ENCODE measurements at places on chromosomes 5 and 9.

- peak; percentile 81 for DNase-seq
Measured at GRCh38 chr5:161546470-161547301, at the start of gene GABRB2. TSS of gene GABRB2 (minus strand) at chr5:161546725. CDS start at chr5:161546643, 82 bp downstream.

- DNase-seq = no peak
Measured at GRCh38 chr9:30459156-30459555, 1925.3 kb upstream of the ACO1 start.

DNA sequence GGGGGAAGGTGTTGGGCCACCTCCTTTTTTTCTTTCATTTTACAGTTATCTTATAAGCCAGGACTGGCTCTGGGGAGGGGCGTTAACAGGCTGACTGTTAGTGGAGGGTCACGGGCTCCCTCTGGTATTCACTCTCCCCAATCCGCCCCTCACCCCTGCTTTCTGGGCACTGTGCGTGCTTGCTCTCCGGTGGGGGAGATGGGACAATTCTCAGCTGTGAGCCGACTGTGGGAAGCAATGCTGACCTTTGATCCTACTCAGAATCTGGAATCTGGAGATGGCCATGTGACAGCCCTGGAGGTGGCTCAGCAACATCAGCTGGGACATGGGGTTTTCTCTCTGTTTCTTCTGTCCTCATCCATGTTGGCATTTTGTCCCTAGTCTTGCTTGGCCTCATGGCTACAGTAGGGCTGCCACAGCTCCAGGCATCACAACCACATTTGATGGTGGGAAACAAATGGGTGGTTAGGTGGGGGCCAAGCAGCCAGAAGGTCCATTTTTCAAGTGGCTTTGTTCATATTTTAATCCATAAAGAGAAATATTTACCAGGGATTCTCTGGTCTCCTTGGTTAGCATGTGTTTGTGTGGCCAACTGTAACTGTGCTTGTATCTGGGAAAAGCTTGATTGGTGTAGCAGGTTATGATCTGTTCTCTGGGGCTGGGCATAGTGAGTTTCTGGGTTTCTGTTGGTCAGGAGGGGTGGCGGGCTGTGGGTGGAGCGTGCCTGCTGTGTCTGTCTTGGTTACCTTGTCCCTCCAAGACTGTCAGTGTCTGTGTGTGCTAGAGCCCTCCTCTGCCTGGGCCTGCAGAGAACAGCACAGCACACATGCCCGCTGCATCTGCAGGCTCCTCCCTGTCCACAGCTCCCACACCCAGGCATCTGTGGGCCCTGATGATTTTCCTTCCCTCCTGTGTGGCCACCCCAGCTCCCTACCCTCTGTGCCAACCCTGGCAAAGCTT lies 12.4 kb downstream of the WNK2 start:
- DNase-seq = no peak

- no peak for DNase-seq
Measured at GRCh38 chr9:12719431-12719830, 26.2 kb downstream of the TYRP1 start.

GRCh38 chr5:168974082-168974481 lies 326.9 kb downstream of the SLIT3 start:
- no peak for DNase-seq

- DNase-seq = no peak
Measured at GRCh38 chr5:151903243-151903653, 21.4 kb downstream of the GLRA1 start.

DNA sequence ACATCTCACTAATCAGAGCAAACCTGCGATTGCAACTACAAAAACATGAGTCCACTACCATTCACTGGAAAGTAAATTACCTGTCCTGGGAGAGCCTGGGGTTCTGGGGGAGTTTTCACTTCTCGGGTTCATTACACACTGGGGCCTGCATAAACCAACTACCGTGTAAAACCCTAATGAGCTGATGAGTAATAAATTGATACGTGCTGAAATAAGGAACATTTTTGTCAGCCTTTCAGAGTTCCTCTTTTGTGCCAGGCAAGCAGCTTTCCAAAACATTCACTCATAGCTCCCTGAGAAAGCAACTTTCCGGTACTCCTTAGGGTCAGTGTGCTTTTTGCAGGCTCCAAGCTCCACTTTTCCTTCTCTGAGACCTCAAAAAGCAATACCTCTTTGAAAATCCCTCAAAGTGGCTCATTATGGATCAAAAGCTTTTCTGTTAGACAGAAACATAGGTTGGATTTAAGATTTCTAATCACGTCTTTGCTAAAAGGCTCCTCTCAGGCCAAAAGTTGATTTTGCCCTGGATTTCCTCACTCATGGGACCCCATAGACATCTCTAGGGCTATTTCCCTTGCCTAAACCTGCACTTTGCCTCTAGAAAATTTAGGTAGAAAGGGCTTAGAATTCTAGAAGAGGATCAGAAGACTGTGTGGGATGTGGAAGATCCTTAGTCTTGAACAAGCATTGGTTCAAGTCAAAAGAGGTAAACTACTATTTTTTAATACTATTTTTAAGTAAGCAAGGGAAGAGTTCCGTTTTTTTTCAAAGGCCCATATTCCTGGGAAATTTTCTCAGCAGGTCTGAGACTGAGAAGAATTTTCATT lies 74.8 kb downstream of the ST8SIA4 start:
- no peak for DNase-seq

DNA sequence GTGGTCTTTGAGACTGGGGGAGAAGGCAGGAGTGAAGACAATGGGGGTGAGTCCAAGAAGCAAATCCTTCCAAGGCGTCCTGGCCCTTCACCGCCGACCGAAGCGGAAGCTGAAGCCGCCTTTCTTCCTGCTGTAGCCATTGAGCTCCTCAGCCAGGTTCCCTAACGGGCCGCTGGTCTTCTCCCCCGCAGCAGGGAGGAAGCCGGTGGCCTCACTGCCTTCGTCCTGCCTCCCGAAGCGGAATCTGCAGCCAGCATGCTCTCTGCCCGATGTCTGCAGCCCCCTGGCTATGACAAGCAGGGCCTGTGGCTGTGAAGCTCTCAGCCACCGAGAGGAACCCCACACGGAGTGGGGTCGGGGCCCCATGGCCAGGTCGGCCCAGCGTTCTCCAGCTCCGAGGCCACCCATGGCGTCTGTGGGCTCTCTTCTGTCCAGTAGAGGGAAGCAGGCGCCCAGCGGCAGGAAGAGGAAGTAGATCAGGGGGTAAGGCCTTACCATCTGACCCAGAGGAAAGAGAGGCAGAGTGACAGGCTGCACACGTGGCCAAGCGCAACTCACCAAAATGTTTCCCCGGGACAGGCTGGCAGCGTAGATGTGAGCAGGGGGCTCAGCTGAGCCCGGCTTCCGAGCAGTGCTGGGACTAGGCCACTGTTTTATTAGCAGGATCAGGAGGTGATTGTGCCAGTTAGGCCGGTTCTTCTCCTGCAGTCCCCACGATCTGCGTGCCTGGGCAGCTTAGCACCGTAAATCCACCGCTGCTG lies 3.1 kb downstream of the QRFP start:
- no peak for DNase-seq

DNA sequence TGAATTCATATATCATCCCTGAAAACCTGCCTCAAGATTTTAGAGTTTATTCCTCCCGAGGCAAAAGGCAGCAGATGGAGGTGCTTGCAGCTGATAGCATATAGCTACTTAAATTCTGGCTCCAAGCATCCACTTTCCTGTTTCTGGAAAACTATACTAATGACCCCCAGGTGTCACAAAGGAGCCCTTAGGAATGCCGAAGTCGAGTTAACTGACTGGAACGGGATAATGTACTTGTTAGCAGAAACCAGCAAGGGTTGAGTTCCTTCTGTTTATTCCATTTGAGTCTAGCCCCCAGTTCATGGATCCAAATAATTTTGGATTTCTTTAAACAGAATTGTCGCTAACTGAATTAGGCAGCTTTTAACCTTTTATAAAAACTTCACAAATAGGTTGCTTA lies 44.5 kb downstream of the PTTG1 start:
- no peak for DNase-seq

DNA sequence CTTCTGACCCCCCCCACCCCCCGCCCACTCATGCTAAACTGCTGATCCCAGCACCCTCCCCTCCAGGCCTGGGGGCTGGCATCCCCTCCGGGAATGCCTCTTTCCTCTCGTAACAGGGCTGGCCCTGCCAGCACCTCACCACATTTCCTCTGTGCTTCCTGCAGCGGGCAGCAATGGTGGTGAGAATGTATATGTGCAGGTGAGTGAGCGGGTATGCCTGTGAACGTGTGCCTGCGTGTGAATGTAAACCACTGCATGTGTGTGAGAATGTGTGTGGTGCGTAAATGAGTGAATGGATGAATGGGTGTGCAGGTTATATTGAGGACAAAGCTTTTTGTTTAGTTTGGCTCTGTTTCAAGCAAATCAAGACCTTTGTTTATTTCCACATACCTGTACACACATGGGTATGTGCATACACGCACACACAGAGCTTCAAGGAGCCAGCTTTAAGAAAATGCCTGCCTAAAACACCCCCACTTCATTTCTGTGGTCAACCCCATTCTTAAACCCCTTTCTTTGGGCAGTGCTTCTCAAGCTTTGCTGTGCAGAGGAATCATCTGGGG lies 95.7 kb upstream of the SHB start:
- DNase-seq = no peak

- no peak for DNase-seq
Measured at GRCh38 chr5:7742241-7742656, 108.7 kb downstream of the CFAP90 start.

DNA sequence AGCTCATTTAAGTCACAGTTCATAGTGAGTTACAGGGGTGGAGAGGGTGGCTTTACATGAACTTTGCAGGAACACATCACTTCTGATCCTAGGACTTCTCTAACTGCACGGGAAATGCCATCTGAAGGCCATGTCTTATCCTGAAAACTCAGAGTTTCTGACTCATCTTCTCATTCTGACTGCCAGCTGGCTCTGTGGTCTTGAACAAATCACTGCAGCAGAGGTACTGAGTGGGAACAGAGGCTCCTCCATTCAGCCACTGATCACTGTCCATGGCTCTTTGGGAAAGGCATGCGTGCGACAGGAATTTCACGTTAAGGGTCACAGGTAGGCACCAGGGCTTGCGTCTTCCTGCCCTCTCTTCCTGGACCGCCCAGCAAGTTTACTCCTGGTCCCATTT lies 114.6 kb upstream of the LRRTM2 start:
- no peak for DNase-seq

DNA sequence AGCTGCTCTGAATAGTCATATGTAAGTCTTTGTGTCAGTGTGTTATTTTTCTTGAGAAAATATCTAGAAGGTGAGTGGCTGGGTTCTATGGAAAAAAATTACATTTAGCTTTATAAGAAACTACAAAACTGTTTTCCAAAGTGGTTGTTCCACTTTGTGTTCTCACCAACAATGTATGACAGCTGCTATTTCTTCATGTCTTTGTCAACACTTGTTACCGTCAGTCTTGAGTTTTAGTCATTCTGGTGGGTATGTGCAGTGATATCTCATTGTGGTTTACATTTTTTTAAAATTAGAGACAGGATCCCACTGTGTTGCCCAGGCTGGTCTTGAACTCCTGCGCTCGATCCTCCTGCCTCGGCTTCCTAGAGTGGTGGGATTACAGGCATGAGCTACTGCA lies 246.4 kb downstream of the PJA2 start:
- no peak for DNase-seq

DNA sequence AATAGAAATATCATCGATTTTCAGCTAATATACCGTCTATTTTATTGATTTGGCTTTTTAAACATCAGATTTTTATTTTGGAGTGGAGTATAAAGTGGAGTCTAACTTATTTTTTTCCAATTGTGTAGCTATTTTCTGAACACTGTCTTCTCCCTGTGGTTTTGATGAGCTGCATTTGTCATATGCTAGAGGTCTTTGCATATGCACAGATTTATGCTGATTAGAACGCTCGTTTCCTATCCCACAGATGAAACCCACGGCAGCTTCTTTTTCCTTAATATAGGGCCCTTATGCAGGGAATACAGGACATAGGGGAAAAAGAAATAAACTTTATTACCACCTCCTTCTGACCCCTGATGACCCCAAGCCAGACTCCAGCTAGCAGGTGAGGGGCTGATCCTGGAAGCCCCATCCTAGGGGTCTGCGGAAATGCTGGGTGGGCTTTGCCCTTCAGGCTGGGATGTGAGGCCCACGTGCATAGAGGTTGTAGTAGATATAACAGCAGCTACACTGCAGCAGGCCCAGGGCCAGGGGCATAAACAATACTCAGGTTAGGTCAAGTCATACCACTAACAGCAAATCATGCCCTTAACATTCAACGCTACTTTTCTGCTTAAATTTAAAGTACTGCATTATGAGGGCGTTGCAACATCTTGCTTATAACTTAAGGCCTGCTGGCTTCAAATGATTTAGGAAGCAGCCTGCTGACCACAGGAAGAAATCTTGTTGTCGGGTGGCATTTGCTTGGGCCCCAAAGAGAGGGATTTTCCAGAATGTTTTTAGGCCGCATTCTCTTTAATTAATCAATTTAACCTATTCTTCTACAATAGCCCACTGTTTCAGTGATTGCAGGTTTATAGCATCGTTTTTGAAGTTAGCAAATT lies 28.5 kb downstream of the MVB12B start:
- no peak for DNase-seq

- DNase-seq = no peak
Measured at GRCh38 chr5:15692706-15693381, 192.9 kb downstream of the FBXL7 start.

GRCh38 chr9:114677418-114677817 lies 4.6 kb downstream of the TEX48 start:
- peak; percentile 62 for DNase-seq

GRCh38 chr5:53430618-53431252 lies 49.7 kb upstream of the FST start:
- no peak for DNase-seq

DNA sequence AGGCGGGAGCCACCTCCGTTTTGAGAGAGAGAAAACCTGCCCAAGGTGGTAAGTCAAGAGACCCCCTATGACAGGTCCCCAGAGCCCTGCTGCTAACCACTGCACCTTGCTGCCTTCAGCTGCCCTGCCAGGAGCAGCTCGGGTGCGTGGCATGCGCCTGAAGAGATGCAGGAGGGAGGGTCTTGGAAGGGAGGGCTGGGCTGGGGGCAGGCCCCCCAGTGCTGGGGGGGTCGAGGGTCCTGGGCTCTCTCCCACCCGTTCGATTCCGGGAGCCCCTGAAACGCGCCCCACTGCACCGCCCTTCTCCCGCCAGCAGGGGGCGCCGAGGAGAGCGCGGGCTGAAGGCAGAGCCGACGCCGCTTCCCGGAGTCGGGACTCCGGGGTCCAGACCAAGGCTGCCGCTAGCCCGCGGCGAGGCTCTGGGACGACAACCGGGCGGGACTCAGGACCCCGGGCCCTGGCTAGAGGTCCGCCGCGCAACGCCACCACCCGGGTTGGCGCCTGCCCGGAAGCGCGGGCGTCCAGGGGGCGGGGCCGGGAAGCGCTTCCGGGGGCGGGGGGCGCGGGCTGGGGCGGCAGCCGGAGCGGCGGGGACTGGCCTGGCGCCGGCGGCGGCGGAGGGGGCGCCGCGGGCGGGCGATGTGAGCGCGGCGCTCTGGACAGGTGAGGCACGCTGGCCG lies at the start of gene ZBTB34:
Gene ZBTB34 (plus strand): TSS at position 563 of the 680 bp plus-strand sequence. CDS start 18,761 bp downstream, outside the sequence.
- peak; percentile 87 for DNase-seq

- DNase-seq = peak; percentile 28
Measured at GRCh38 chr9:130042406-130042884, 544 bp downstream of the FNBP1 start.

GRCh38 chr5:173789031-173789920 lies 98.9 kb upstream of the CPEB4 start:
- DNase-seq = no peak

DNA sequence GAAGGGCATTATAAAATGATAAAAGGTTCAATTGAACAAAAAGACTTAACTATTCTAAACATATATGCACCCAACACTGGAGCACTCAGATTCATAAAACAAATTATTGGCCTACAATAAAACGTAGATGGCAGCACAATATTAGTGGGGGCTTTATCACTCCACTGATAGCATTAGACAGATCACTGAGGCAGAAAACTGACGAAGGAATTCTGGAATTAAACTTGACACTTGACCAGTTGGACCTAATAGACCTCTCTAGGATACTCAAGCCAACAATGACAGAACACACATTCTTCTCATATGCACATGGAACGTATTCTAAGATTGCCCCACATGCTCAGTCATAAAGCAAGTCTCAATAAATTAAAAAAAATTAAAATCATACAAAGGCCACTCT lies 18.4 kb upstream of the C9orf72 start:
- no peak for DNase-seq
